Panc1 (cell line): ENCODE measurements at places on chromosomes 5 and 9.

GRCh38 chr5:97115932-97116331, 26.5 kb downstream of the LIX1 start:
- DNase-seq: no peak

DNA sequence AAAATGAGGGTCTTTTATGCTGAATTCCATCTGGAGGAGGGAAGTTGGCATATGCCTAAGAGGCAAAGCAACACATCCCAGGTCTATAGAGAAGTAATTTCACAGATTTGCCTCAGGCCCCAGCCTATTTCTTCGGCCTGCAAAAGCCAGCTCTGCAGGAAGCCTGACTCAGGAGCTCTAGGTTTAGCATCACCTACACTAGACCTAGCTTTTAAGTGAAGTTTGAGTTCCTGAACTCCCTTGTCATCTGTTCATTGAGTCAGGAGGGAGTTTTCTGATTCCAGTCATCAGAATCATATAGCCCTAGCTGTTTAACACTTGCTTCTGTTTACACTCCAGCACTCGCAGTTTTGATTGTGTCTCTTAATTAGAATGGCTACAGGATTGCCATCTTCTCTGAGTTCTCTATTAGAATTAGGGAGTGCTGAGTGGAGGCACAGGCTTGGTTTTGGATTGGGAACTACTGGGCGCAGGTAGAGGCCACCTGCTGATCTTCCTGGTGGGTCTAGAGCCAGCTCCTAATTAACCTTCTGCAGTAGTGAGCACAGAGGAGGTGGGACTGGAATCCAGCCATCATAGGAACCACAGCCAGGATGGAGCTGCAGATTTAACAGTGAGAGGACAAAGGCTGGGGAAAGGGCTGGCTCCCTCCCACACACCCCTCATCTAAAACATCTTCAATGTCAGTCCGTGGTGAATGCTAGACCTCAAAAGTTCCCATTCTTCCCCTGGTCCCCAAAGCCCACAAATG, 179.5 kb downstream of the TRIO start:
- DNase-seq: no peak

DNA sequence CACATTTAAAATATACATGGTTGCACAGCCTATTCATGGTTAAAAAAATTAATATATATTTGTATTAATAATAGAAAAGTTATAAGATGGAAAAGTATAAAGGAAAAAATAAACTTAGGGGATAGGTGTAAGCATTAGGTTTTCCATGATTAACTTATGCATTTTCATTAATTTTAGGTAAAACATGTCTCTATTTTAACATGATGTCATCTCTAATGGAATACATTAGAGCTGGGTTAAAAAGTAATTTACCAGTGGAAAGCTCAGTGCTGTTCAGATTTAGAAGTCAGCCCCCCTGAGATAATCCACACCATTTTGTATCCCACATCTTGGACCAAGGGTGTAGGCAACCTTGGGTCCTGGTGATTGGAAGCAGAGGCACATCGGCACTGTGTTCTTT, 49.7 kb downstream of the SNX24 start:
- no peak for DNase-seq

DNA sequence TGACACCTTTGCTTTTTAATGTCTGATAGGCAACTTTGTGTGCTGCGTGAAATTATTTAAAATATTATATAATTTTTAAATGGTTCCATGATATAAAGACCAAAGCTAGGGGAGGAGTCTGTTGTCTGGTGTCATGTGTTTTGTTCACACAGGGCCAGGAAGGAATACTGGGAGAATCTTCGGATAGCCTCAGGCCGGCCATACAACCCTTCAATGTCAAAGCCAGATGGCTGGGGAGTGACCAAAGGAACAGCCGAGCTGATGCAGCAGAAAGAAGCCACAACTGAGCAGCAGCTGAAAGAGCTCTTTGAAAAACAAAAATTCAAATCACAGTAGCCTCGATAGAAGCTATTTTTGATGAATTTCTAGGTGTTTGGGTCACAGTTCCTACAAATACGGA, 19.2 kb downstream of the BHMT start:
- no peak for DNase-seq

DNA sequence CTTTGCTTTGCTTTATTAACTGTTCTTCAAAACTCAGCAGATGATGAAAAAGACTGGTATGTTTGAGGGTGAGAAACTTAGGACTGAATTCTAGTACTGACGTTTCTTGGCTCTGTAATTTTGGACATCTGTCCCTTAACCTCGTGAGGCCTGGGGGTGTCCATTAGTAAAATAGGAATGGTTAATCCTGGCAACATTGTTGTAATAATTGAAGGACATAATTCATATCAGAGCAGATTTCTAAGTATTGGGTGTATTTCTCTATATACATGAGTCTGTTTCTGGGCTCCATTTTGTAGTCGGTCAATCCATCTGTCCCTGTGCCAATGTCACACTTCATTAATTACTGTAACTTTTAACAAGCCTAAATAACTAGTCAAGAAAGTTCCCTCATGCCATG, 206.7 kb downstream of the MAST4 start:
- no peak for DNase-seq
